Activated T-cell treated with anti-CD3 and anti-CD28 coated beads, Interleukin-2, amount 50 U/mL, for 72 hours (primary cell): ENCODE measurements at places on chromosomes 3 and 15. TPM values are rescaled to one million over a fixed set of nuclear protein-coding genes. Genes with fewer than 3 reads are reported as not detected.
A peak's percentile ranks its signal among the peaks of the same experiment; 100 is the strongest.

- no peak for DNase-seq
Measured at GRCh38 chr3:114553949-114554593, 260.2 kb downstream of the TIGIT start.

Gene ZWILCH
- 25.1 TPM for total RNA-seq

Gene TRNT1
- total RNA-seq: 41.5 TPM

Gene SATB1
- 716 TPM for total RNA-seq

DNA sequence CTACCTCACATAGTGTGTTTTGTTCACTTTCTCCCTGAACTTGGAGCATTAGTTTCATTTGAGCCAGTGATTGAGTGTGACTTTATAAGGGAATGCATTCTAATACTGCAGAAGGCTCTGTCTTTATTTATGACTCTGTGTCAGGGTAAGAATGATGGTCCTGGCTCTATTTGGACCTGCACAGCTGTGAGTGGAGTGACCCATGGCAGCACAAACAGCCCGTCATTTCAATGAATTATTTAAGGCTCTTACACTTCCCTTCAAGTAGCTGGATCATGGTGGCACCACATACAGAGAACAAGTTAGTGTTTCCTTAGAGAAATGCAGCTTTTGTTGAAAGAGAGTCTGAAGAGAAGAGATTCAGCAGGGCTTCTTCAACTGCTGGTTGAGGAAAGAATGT, 16.4 kb downstream of the TMEM108 start:
- DNase-seq: no peak

Gene IQSEC1
- total RNA-seq: 31.2 TPM

DNA sequence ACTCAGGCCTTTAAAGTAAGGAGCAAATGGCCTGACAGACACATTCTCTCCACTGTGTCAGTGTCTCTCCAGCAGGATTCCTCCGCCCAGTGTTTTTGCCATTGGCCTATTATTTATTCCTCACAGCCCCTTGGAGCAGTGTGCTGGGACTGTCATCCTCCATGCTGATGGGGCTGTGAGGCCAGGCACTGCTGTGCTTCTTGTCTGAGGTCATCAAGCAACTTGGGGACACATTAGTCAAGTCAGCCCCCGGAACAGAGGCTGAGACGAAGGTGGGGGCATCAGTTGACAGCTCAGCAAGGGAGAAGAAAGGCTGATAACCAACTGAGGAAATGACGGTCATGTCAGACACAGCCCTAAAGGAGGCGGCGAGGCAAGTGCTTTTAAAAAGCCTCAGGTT, 67.4 kb downstream of the XXYLT1 start:
- DNase-seq: no peak

- no peak for DNase-seq
Measured at GRCh38 chr15:56774356-56774755, 41.0 kb upstream of the ZNF280D start.

Gene RBP2
- total RNA-seq: not detected

DNA sequence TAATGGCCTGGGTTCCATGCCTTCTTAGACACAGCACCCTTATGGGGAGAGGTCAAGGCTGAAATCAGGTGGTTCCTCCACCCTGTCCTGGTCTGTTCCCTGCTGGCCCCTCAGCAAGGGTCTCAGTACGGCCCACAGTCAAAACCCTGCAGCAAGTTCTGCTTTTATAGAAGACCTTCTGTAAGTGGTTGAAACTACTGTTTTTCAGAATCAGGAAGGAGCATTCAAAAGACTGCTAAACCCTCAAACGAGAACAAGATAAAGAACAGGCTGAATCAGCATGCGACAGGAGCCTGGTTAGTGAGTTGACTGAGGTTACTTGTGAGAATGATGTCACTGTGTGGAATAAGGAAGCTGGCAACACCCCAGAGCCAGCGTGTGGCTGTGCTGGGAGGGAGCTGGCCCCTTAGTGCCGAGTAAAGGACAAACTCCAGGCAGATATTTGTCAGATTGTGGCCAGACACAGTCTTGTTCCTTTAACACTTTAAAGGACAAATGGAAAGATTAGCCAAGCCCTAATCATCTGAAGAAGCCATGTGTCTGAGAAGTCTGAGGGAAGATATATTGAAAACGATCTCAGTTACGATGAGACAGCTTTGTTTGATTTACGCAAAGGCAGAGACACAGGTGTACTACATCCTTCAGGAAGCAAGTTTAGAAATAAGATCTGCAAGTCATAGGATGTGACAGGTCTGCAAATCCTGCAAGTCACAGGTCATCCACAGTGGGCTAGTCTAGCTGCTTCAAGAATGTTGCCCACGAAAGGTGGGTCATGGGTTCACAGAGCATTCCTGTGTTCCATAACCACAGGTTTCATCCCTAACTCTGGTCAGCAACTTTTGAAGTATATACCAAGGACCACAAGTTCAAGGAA, 54.0 kb downstream of the B3GNT5 start:
- DNase-seq: peak; percentile 53

Gene AADACL2
- total RNA-seq: not detected

DNA sequence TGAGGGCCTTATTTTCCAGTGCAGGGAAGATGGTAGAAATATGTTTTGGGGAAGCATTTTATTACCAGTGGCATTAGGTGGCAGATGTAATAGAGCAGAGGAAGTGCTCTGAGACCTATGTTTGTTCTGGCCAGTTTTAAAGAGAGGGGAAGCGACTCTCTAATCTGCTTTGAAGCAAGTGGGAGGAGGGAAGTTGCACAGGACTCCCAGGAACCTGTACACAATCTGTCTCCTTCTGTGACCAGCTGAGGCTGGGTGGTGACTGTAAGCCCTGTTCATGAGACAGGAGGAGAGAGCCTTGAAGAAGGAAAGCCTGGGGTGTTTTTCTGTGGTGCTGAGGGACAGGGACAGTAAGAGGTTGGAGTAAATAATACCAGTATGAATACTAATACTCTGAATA, 60.5 kb downstream of the LPP start:
- DNase-seq: no peak

DNA sequence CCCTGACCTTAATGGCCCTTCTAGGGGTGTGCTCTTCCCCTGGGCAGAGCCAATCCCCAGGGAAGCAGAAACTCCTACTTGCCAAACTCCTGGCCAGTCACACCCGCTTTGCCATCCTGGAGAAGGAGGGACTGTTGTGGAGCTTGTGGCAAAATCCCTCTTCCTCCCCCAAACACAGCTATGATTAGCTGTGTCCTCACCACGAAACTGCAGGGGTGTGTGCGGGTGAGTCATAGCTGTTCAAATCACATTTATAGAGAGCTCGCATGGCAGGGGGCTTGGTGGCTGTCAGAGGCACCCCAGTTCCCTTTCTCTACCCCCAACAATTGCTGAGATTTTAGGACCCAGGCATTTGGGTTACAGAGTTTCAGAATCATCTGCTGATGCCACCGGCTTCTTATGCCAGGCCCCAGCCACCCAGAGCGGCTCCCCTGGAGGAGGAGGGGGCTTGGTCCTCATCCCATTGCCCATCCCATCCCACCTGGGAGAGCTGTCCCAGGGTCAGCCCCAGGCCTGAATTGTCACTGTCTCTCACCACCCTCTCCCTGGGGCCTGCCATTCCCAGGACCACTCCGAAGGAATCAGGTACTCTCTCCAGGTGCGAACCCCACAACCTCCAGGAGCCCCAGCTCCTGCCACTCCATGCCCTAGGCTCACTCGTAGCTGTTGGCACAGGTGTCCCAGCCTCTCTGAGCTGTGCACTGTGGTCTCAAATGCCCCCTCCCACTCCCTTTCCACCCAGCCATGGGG, 28.8 kb upstream of the MAGEF1 start:
- peak; percentile 57 for DNase-seq

DNA sequence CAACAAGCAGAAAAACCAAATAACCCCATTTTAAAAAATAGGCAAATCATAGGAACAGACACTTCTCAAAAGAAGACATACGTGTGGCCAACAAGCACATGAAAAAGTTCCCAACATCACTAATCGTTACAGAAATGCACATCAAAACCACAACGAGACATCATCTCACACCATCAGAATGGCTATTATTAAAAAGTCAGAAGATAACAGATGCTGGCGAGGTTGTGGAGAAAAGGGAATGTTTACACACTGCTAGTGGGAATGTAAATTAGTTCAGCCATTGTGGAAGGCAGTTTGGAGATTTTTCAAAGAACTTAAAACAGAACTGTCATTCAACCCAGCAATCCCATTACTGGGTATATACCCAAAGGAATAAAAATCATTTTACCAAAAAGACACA, 60.7 kb downstream of the ABI3BP start:
- DNase-seq: no peak

DNA sequence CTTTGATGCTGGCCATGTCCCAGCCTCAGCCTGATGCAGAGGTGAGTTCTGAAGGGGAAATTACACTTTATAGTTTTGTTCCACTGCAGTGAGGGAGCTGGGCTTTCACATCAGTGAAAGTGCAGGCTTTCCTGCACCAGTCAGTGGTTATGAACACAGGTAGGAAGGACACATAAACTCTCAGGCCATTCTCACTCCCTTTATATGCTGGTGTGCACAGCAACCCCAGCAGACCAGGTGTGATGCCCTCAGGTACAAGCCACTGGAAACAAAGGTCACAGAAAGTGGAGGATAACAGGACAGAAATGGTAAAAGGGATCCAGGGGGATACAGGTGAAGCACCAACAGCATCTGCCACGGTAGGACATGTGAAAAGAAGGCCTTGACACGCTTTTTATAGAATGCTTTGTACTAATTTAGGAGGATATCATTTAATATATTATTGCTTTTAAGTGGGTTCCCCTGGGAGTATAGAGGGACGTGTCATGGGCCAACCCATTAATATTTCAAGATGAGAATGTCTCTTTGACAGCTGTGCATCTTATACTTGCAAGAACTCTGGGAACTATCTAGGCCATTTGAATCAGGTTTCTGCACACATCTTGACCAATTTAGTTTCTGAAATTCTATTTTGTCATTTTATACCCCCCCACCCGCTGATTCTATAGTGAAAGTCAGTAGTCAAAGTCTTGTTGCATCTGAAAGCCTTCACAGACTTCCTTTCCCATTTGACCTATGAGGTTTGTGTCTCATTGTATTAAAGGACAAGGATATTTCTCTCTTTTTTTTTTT, 25.0 kb upstream of the BLM start:
- no peak for DNase-seq

Gene RPSA
- total RNA-seq: 2,816 TPM

Gene RTP3
- not detected for total RNA-seq

DNA sequence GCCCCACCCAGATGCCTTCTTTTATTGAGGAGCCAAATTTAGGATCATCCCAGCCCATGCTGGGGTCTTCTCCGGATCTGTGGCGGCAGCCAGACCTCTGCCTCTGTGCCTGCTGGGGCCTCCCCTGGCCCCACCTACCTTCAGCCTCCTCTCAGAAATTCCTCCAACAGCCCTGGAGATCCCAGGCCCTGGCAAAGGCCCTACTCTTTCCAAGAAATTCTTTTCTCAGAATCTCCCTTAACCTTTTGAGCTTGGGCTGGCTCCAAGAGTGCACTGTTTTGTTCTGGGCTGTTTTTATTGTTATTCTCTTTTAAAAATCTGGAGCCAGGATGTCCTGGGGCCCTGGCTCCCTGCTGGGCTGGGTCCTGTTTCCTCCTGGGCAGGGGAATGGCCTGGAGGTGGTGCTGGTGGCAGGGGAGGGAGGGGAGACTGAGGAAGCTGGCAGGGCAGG, 57.8 kb downstream of the GRIP2 start:
- DNase-seq: no peak

DNA sequence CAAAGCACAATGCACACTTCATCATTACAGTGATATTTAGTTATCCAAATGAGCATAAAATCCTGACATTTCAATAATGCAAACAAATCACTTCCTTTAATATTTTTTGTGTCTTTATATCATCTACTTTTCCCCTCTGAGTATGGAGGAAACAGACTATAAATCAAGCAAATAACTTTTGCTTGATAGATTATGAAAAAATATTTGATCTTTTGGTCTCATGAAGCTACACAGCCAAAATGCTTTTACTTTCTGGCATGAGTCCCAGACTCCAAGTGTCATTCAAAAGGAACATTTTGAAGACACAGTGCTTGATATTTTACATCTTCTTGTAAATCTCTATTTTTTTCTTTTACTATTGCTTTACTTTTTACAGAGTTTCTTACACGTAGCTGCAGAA, 215.3 kb upstream of the ROBO1 start:
- no peak for DNase-seq

Gene LRRC31
- total RNA-seq: not detected

Gene TSEN2
- 8.7 TPM for total RNA-seq

Gene P2RY14
- total RNA-seq: 0.34 TPM

GRCh38 chr3:172982736-172983364, 158.2 kb downstream of the SPATA16 start:
- DNase-seq: no peak

GRCh38 chr15:43913026-43913780, 86.4 kb downstream of the WDR76 start:
- no peak for DNase-seq

GRCh38 chr15:87681104-87681503, 575.4 kb downstream of the NTRK3 start:
- no peak for DNase-seq

DNA sequence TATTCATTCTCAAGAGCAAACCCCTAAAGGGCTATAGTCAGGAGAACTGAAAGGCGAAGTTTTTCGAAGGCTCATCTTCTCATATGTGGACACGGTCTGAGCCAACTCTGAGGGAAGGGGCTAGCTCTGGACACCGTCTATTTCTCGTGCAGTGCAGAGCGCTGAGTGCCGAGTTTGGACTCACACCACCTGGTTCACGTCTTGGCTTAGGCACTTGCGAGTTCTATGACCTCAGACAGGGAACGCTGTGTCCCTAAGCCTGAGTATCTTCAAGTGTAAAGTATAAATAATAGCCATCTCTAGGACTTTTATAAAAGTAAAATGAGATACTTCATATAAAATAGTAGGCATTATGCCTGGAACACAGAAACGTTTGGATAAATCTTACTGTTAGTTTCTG, 223.7 kb downstream of the FMN1 start:
- DNase-seq: no peak

DNA sequence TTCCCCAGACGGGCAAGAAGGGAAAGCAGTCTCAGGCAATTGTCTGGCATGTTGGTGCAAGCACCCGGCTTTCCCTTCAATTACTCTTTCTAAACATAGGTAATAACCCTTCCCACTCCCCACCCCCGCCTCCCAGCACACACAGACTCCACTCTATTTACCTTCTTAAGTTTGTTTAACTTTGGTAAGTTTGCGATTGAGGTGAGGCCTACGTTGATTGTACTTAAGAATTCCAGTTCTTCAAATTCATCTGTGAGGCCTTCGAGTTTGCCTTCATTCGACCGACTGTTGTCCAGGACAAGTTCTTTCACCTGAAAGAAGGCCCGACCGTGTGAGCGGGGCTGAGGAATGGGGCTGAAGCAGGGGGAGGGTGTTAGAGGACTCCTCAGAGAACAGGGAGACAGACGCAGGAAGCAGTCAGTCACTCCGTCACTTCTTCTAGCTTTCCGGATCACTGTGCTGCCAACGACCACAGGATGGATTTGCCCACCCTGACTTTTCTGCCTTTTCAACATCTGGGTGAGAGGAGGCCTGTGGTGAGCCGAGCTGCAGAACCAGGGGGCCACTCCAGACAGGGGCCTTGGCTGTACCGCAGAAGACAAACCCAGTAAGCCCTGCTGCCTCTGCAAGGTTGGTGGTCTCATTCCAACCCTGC, 33.0 kb downstream of the ANP32A start:
- DNase-seq: no peak

Gene OXTR
- total RNA-seq: 0.62 TPM
